Naive thymus-derived CD4-positive, alpha-beta T cell (primary cell): ENCODE measurements at places on chromosomes 7 and 10.
A peak's percentile ranks its signal among the peaks of the same experiment; 100 is the strongest.

- H3K27ac ChIP-seq, result no peak overlapping the region
- H3K27me3 ChIP-seq, result no peaks in the 10 kb centered on the region
- no peaks in the 10 kb centered on the region for H3K4me1 ChIP-seq
- no peaks in the 10 kb centered on the region for H3K36me3 ChIP-seq
- no peak for DNase-seq
These were observed 42.5 kb upstream of the INPP5A start for GRCh38 chr10:132494866-132495630.

DNA sequence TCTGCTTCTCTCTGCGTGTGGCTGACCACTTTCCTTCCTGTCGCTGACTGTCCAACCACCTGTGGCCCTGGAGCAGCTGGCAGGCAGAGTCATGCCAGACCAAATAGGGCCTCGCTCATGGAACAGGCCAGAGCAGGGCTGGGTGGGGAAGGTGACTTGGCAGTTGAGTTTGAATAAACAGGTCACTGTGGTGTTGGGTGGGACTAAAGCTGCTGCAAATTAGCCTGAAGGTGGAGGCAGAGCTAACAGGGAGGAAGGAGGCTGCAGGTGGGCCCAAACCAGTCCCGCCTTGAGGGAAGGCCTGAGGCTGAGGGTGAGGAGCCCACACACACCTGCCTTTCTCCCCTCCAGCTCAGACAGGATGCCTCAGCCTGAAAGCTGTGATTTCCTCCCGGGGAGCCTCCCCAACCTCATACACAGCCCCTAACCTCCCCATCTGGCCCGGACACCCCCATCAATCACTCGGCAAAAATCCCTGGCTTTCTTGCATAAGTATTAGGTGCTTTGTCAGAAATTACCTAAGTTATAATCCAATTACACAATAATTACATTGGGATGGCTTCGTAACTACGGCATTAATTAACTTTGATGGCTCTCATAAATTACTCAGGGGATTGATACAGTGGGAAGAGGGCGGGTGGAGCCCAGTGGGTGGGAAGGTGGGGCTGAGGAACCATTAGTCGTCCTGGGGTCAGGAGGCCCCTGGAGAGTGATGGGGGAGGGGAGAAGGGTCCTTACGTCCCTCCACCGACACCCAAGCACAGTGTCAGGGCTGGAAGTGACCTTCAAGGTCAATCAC, 97.7 kb upstream of the PCBD1 start:
- no peak overlapping the region for H3K4me3 ChIP-seq
- H3K27me3 ChIP-seq, result no peaks in the 10 kb centered on the region
- H3K27ac ChIP-seq, result no peak overlapping the region
- no peaks in the 10 kb centered on the region for H3K36me3 ChIP-seq
- DNase-seq, result no peak
- no peaks in the 10 kb centered on the region for H3K4me1 ChIP-seq

- no peaks in the 10 kb centered on the region for H3K36me3 ChIP-seq
- no peak overlapping the region for H3K4me3 ChIP-seq
- no peak overlapping the region for H3K27ac ChIP-seq
- DNase-seq, result no peak
- H3K4me1 ChIP-seq, result no peaks in the 10 kb centered on the region
These were observed 41.8 kb downstream of the DLD start for GRCh38 chr7:107932805-107933204.

- no peaks in the 10 kb centered on the region for H3K27me3 ChIP-seq
- no peaks in the 10 kb centered on the region for H3K36me3 ChIP-seq
- no peak overlapping the region for H3K27ac ChIP-seq
- no peak overlapping the region for H3K4me3 ChIP-seq
These were observed 23.8 kb upstream of the LARP4B start for GRCh38 chr10:955127-955819.

- no peak overlapping the region for H3K27ac ChIP-seq
- no peaks in the 10 kb centered on the region for H3K4me1 ChIP-seq
- no peak for DNase-seq
- H3K36me3 ChIP-seq, result no peaks in the 10 kb centered on the region
- no peaks in the 10 kb centered on the region for H3K27me3 ChIP-seq
These were observed 15.9 kb downstream of the SH3PXD2A start for GRCh38 chr10:103839519-103839871.

DNA sequence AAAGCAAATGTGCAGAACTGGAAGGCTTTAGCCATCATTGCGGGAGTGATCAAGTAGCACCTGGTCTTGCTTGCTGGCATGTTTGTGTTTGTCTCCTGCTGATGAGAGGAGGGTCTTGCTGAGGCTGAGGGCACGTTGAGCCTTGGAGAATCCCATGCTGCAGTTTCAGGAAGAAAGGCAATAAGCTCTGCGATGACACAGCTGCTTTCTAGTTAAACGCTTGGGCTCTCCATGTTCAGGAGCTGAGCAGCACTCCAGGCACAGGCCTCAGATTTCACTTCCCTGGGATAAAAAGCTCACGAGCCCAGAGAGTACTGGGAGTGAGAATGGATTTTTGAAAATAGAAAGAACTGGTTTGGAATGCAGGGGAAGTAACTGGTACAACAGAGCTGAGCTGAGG, 100.8 kb downstream of the LRRC18 start:
- H3K4me1 ChIP-seq, result no peaks in the 10 kb centered on the region
- no peaks in the 10 kb centered on the region for H3K36me3 ChIP-seq
- H3K27me3 ChIP-seq, result no peaks in the 10 kb centered on the region
- H3K27ac ChIP-seq, result no peak overlapping the region
- DNase-seq, result no peak

DNA sequence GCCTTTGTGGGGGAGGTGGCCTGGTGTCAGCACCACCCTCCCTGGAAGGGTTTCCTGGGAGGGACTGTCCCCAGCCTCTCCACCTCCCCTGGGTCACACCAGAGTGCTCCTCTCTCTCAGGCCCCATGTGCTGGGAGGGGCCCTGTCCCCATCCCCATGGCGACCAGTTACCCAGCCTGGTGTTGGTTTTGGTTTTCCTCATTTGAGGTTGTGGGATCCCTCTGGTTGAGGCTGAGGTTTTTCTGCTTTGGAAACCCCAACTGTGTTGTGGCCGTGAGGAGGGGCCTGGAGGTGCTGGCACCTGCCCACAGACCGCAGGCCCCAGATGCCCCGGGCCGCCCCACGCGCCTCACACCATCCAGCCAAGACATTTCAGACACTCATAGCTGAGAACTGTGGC, 106.3 kb downstream of the GRK5 start:
- no peak for DNase-seq
- H3K36me3 ChIP-seq, result no peaks in the 10 kb centered on the region
- H3K4me1 ChIP-seq, result peaks cover 35% of the 10 kb centered on the region
- H3K27me3 ChIP-seq, result no peaks in the 10 kb centered on the region
- no peak overlapping the region for H3K27ac ChIP-seq

- H3K4me1 ChIP-seq, result no peaks in the 10 kb centered on the region
- DNase-seq, result no peak
- peaks cover 4% of the 10 kb centered on the region for H3K27me3 ChIP-seq
- no peaks in the 10 kb centered on the region for H3K36me3 ChIP-seq
- H3K4me3 ChIP-seq, result no peak overlapping the region
- no peak overlapping the region for H3K27ac ChIP-seq
These were observed 1.5 kb upstream of the CPVL start for GRCh38 chr7:29147821-29148220.

DNA sequence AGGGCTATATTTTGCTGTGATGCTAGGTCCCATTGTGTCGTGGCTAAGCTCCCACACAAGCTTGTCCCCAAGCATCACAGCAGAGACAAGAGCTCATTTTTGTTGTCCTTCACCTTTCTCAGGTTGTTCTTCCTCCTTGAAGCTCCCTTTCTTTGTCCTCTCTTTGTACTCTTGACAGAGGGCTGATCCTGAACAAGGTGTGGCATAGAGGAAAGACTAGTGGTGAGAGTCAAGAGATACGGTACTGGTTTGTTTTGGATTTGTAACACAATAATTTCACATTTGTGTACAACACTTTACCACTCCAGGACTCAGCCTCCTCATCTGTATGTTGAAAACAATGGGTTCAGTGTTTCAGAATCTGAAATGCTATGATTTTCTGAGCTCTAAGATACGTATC, 41.0 kb downstream of the MAGI2 start:
- no peak overlapping the region for H3K4me3 ChIP-seq
- no peak overlapping the region for H3K27ac ChIP-seq
- no peaks in the 10 kb centered on the region for H3K4me1 ChIP-seq
- H3K36me3 ChIP-seq, result no peaks in the 10 kb centered on the region
- H3K27me3 ChIP-seq, result no peaks in the 10 kb centered on the region

- H3K27ac ChIP-seq, result no peak overlapping the region
- H3K4me3 ChIP-seq, result no peak overlapping the region
- no peak for DNase-seq
These were observed 7.5 kb upstream of the CFTR start for GRCh38 chr7:117472335-117472734.

DNA sequence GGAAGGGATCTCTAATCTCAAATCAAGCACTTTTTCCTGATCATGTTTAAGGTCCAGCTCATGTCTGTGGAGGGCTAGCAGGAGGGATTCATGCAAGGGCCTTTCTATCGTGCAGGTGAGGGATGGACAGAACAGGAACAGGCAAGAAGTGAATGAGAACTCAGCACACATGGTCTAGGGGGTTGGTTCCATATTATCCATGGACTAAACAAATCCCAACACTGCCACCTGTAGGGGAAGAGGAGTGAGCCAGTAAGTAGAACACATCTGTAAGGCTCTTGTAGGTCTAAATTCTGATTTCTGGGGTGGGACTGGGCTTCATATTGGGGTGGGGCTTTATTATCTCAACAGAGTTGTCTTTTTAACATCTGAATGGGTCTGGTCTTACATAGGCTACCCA, 138.0 kb upstream of the TARP start:
- no peak for DNase-seq
- no peaks in the 10 kb centered on the region for H3K4me1 ChIP-seq
- H3K4me3 ChIP-seq, result no peak overlapping the region
- H3K27ac ChIP-seq, result no peak overlapping the region

- DNase-seq, result no peak
These were observed 64.9 kb upstream of the FAM204A start for GRCh38 chr10:118407026-118407425.

- H3K36me3 ChIP-seq, result no peaks in the 10 kb centered on the region
- H3K27ac ChIP-seq, result peak overlapping the region; percentile 2
- no peaks in the 10 kb centered on the region for H3K27me3 ChIP-seq
- DNase-seq, result peak; percentile 70
- H3K4me3 ChIP-seq, result peak overlapping the region; percentile 35
- H3K4me1 ChIP-seq, result peaks cover 6% of the 10 kb centered on the region
These were observed 9.2 kb upstream of the PWWP2B start for GRCh38 chr10:132387764-132388210.

- H3K4me3 ChIP-seq, result no peak overlapping the region
- no peaks in the 10 kb centered on the region for H3K36me3 ChIP-seq
- H3K27ac ChIP-seq, result no peak overlapping the region
- no peaks in the 10 kb centered on the region for H3K27me3 ChIP-seq
These were observed 1198.5 kb upstream of the SORCS1 start for GRCh38 chr10:108362961-108363360.

DNA sequence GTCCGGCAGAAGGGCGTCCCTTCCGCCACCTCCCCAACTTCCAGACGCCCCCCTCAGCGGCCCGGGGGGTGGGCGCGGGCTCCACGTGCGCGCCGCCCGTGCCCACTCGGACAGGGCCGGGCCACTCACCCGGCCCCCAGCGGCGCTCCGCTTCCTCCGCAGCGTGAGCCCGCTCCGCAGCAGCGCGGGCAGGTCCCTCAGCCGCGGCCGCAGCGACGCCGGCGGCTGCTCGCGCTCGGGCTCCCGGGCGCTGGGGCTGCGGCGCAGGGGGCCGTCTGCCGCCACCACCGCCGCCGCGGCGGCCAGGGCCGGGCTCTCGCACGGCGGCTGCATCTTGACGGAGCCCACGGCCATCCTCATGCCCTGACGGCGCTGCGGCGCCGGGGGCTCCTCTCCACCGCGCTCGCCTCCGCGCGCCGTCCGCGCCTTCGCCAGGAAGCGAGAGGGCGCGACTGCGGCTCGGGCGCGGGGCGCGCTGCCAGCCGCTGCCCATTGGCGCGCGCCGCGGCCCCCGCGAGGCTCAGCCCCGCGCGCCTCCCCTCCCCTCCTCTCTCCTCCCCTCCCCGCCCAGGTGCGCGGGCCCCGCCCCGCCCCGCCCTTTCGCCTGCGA, at the start of gene RAPGEF5:
RAPGEF5 (minus strand) TSS at position 454 of the 610 bp plus-strand sequence; CDS start at position 360, 94 bp downstream.
- no peak for DNase-seq
- no peak within 1 kb of the TSS for H3K4me3 ChIP-seq
- no peak within 1 kb of the TSS for H3K27ac ChIP-seq

DNA sequence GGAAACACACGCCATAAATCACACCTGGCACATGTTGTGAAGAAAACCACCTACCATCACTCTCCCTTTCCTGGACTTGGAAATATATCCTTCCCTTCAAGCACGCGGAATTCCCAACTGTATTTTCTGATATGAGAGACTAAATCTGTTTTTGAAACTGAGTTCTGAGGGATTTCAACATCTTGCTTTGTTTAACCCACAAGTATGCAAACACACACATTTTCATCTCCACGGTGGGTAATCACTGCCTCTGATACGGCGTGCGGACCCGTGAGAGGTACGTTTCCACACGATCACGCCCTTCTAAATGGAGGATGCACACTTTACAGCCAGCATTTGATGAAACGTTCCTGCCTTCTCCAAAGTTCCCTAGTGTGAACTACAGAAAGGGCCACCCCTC, 83.4 kb downstream of the ZRANB1 start:
- no peaks in the 10 kb centered on the region for H3K27me3 ChIP-seq
- H3K4me3 ChIP-seq, result no peak overlapping the region
- H3K36me3 ChIP-seq, result no peaks in the 10 kb centered on the region
- H3K27ac ChIP-seq, result no peak overlapping the region

- H3K4me1 ChIP-seq, result no peaks in the 10 kb centered on the region
- no peak overlapping the region for H3K4me3 ChIP-seq
- no peaks in the 10 kb centered on the region for H3K36me3 ChIP-seq
- no peak for DNase-seq
- no peak overlapping the region for H3K27ac ChIP-seq
These were observed 164.2 kb upstream of the YAE1 start for GRCh38 chr7:39402034-39402433.

DNA sequence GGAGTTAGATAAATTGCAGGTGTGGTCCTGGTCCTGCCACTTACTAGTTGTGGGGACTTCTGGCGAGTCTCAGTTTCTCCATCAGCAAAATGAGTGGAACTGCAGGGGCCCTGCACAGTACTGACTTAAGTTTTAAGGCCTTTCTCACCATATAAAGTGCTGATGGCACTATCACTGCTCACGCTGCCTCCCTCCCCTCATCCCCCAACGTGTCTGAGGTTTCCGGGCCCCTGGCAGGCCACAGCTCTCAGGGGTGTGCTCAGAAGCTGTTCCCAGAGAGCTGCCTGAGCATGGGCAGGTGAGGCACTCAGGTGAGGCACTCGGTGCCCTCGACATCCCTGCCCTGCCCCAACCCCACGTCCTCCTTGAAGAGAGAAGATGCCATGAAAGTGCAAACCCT, 74.2 kb downstream of the VOPP1 start:
- DNase-seq, result no peak
- H3K36me3 ChIP-seq, result peaks cover 56% of the 10 kb centered on the region
- no peak overlapping the region for H3K4me3 ChIP-seq
- no peaks in the 10 kb centered on the region for H3K27me3 ChIP-seq
- H3K27ac ChIP-seq, result no peak overlapping the region
